ENCODE measurements at places on chromosomes 2 and 18. TPM values are rescaled to one million over a fixed set of nuclear protein-coding genes. Genes with fewer than 3 reads are reported as not detected.

PAIP2B gene
- total RNA-seq = 3.1 TPM

DSC1 gene
- not detected for total RNA-seq

GRCh38 chr2:185921048-185921756 lies 182.6 kb downstream of the FSIP2 start:
- H3K36me3 ChIP-seq = no peaks in the 10 kb centered on the region
- no peak overlapping the region for H3K4me3 ChIP-seq
- H3K27ac ChIP-seq = no peak overlapping the region
- no peaks in the 10 kb centered on the region for H3K27me3 ChIP-seq

DNA sequence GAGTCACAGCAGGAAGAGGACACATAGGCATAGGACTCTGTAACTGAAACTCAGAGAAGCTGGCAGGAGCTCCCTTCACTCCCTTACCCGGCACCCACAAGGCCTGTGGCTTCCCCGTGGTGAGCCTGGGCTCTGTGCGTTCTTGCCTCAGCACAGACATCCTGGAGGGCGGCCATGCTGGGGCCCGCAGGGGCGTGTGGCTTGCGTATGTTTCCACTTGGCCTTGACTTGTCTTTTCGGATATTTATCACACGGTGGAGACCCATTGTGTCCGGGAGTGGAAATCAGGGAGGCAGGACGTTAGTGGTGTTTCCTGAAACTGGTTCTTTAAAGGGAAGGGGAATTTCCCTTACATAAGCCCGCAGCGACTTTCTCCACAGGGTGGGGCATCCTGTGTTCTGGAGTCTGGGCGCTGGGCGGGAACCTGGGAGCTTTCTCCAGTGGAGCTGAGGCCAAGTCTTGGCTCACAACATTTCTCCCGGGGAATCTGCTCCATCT lies 49.9 kb upstream of the EML6 start:
- H3K4me3 ChIP-seq = no peak overlapping the region
- H3K36me3 ChIP-seq = peaks cover 23% of the 10 kb centered on the region
- H3K27ac ChIP-seq = no peak overlapping the region
- no peak for DNase-seq

GRCh38 chr2:43262239-43262638 lies 35.8 kb upstream of the ZFP36L2 start:
- no peaks in the 10 kb centered on the region for H3K27me3 ChIP-seq
- H3K4me1 ChIP-seq = no peaks in the 10 kb centered on the region
- H3K4me3 ChIP-seq = no peak overlapping the region
- no peaks in the 10 kb centered on the region for H3K36me3 ChIP-seq
- no peak for DNase-seq
- H3K27ac ChIP-seq = no peak overlapping the region
